Body of pancreas (tissue), 4 donors: ENCODE measurements at places on chromosomes 6 and 20. TPM values are rescaled to one million over a fixed set of nuclear protein-coding genes. Genes with fewer than 3 reads are reported as not detected.

DNA sequence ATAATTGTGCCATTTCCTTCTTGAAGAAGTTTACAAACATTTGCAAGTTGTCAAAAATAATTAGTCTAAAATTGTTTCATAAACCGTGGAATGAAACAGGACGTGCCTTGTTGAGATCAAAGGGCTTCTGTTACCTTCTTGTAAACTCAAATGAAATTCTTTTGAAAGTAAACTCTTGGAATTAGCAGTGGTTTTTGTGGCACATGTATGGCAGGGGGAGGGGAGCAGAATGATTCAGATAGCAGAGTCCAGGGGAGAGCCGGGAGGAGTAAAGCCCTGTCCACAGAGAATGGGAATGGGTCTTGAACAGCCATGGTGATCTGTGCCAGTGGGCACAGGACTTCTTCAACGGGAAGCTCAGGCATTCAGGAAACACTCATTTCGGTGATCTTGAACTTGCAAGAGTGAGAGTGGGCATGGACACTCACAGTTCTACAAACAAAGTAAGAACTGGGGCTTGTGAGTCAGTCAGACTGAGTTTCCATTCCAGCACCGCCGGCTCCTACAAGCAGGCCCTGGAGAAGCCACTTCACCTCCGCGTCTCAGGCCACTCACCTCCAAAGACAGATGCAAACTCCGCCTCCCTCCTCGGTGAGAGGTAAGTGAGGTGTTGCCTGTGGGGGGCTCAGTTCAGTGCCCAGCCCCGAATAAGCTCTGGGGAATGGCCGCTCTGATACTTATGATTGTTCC is 143.1 kb downstream of the CDH26 start:
- DNase-seq, result no peak

DNA sequence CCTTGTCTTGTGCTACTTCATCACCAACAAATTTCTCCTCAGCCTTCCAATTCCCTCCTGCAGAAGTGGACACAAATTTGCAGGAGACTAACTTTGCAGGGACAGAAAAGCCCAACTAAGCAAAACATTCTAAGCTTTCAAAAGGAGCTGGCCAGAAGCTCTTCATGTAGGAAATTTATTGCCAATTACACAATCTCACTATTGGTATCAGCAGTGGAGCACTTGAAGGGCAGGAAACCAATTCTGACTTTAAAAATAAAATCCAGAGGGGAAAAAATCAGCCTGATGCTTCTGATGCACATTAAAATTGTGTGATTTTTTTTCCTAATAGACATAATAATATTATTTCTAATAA is 193.3 kb downstream of the LY86 start:
- DNase-seq, result no peak

DNA sequence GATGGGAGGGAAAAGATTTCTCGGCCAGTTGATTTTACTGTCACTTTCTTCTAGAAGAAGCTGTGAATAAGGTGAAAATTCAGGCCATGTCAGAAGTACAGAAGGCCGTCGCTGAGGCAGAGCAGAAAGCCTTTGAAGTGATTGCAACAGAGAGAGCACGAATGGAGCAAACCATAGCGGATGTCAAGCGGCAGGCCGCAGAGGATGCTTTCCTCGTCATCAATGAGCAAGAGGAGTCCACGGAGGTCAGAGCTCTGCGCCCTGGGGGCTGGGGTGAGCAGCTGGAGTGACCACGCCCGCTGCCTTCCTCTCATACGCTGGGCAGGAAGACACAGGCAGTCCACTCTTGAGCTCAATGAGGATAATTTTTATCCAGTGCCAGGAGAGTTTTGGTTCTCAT is 21.8 kb upstream of the C20orf144 start:
- no peak for DNase-seq

- DNase-seq, result no peak
These were observed 194.4 kb downstream of the EDN1 start for GRCh38 chr6:12484519-12484918.

- no peak for DNase-seq
These were observed 50.6 kb downstream of the PDSS2 start for GRCh38 chr6:107408714-107409113.

GRCh38 chr6:105036351-105036750 is 79.4 kb downstream of the LIN28B start:
- DNase-seq, result no peak

DNA sequence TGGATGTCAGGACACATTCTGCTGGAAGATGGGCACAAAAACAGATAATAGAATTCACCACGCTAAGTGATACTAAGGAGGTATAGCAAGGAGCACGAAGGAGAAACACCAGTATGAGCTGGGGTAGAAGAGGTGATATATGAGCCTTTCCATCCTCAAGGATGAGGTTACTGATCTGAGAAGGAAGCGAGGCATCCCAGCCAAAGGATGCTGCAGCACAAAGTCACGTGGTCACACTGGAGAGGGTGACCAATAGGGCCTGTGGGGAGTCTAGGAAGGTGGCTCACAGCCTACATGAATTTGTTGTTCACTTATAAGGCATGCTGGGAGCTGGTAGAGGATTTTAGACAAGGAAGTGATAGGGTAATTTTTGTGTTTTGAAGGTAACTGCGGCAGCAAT is 1.4 kb downstream of the GINS1 start:
- no peak for DNase-seq

DNA sequence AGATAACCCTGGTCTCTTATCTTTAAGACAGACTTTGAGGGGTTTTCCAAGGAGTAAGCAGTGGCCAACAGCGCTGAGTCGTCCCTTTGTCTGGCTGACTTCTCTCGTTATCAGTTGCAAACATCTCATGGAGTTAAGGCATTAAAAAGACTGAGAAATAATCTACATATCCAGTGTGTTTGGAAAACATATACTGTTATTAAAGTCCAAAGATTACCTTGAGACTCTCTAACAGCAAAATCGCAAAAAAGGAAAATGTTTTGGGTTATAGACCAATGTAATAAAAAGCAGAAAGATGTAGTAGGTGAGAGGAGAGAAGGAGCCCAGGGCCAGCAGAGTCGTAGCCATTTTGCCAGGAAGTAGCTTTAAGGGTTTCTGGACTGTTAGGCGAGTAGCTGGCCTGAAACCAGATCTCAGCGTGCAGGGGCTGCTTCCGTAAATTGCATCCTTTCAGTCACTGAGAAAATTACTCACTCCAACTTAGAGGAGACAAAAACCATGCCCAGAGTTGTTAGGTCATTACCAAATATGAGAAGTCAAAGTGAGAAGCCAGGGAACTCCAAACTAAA is 24.6 kb downstream of the MYLK4 start:
- DNase-seq, result no peak

- DNase-seq, result no peak
These were observed 202.7 kb downstream of the TFAP2C start for GRCh38 chr20:56831795-56832194.

GRCh38 chr6:43634702-43635303 is 837 bp upstream of the MAD2L1BP start:
- DNase-seq, result no peak

GRCh38 chr6:116741571-116741970 is 23.9 kb downstream of the FAM162B start:
- no peak for DNase-seq

DNA sequence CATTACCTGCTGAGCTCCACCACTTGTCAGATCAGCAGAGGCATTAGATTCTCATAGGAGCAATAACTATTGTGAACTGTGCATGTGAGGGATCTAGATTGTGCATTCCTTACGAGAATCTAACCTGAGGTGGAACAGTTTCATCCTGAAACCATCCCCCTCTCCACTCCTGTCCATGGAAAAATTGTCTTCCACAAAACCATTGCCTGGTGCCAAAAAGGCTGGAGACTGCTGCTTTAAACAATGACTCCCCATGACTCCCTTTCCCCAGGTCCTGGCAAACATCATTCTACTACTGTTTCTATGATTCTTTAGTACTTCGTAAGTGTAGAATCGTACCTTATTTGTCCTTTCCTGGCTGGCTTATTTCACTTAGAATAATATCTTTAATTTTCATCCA is 9.7 kb upstream of the DYNLRB1 start:
- DNase-seq, result no peak

- DNase-seq, result peak; percentile 81
These were observed 320.8 kb downstream of the SOX4 start for GRCh38 chr6:21914121-21914973.

GRCh38 chr20:49659056-49659455 is 54.6 kb downstream of the B4GALT5 start:
- DNase-seq, result no peak

- DNase-seq, result peak; percentile 85
These were observed 122.3 kb downstream of the CEBPB start for GRCh38 chr20:50312682-50313521.

DNA sequence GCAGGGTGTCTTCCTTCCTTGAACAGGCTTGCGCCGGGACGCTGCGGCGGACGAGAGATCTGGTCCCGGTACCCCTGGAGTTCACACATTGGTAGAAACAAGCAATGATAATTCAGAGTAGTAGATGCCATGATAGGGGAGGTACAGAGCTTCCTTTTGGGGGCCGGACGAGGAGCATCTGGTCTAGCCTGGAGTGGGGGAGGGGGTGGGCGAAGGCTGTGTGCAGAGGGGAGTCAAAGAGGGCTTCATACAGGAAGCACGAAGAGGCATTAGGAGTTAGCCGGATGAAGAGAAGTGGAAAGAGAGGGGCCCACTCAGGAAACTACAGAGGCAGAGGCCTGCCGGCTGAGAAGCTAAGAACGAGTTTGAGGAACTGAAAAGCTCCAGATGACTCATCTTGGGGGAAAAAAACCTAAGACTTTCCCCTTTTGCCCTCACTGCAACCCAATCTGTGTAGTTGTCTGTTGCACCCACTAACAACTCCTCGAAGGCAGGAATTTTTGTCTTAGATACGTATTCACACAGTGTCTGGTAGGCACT is 611 bp downstream of the CNPY3 start:
- DNase-seq, result peak; percentile 23

DNA sequence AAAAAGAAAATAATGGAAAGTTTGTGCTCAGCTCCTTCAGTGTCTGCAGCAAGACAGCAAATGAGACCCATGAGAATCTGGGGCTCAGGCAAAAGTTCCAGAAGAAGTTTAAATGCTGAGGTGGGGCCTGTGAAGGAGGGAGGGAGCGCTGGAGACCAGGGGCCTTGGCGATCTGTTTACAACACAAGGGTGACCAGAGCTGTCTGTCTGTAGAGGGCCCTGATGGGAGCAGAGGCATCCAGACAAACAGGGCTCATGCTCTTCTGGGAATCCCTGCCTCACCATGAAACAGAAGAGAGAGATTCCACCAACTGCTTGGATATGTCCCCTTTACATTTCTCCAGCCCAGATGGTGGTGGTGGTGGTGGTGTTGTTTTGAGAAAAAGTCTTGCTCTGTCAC is 79.3 kb upstream of the SHLD1 start:
- no peak for DNase-seq

GRCh38 chr20:63659370-63659769 is 1.3 kb downstream of the RTEL1 start:
- DNase-seq, result no peak

DNA sequence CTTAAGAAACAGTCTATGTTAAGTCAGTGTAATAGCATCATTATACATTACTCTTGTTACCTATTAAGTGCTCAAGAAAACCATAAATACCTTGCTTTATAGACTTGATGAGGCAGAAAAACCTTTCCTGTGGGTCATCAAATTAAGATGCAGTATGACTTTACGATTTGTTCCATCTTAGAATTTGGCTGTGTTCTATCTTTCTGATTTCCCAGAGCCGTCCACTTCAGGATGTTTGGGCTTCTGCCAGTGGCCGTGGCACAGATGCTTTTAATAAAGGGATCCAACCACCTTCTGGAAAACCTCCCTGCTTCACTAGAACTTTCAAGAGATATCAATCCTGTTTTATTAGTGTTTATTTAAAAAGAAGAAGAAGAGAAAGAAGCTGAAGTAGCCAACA is 71.2 kb downstream of the PDE7B start:
- peak; percentile 10 for DNase-seq

DNA sequence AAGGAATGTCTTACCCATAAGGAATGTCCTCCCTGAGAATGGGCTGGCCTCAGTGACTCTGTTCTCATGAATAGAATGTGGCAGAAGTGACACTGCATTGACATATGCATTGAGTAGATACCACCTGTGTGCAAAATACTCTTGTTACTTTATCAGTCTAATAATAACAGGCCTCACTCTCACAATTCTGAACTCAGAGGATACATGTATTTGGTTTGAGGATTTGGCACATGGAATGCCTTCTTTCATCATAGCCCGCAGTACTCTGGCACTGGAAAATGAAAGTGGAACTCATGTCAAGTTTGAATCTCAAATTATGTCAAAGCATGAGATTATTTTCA is 52.9 kb upstream of the PLCB4 start:
- no peak for DNase-seq

GRCh38 chr6:6256886-6257285 is 63.6 kb downstream of the F13A1 start:
- DNase-seq, result no peak

Gene SLA2
- total RNA-seq, result not detected

Gene PTCRA
- not detected for total RNA-seq

Gene RING1
- 11.2 TPM for total RNA-seq

Gene RHAG
- total RNA-seq, result not detected

Gene NOTCH4
- total RNA-seq, result 48.1 TPM

Gene GJA10
- total RNA-seq, result not detected

Gene SLC2A10
- 12.2 TPM for total RNA-seq

Gene CPNE5
- total RNA-seq, result not detected

Gene SLC17A3
- total RNA-seq, result not detected

Gene MOG
- not detected for total RNA-seq

Gene ARFGEF3
- 21.8 TPM for total RNA-seq

Gene ARMC2
- total RNA-seq, result 0.66 TPM

Gene RIN2
- total RNA-seq, result 34.0 TPM

Gene FYN
- total RNA-seq, result 83.1 TPM

Gene HLA-DRA
- 20.1 TPM for total RNA-seq

Gene BNIP5
- total RNA-seq, result 0.52 TPM

Gene HLA-DQA1
- total RNA-seq, result 0.99 TPM
